Tibial nerve (tissue), 4 donors: ENCODE measurements at places on chromosomes 6 and 20.

GRCh38 chr6:44073612-44074438 is 53.4 kb downstream of the MRPL14 start:
- no peak for DNase-seq

DNA sequence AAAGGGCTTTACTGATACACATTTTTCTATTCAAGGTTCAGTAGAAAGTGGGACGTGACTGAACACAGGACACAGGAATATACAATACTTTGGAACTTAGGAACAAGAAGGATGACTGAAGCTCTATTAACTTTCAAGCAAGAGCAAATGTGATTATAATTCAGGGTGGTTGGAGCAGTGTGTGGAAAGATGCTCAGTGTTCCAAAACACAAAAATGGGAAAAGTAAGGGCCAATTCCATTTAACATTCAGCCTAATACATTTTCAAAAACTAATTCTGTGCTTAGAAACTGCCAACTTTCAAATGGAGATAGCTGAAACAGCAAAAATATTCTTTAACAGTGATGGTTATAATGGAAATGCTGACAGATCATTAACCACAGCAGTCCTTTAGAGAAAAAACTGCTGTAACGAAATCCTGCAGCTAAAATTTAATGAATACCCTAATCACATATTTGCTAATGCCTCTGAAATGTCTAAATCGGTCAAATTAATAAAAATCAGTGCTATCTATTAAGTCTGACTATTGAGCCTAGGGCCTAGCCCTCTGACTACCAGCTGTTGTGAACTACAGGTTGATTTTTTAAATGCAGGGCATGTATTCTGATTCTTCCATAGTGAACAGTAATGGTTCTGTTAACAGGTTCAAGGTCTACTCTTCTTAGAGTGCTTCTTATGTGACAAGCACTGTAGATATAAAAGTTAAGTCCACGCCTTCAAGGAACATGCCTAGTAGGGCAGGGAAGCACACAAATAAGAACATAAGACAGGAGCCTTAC is 45.9 kb downstream of the RARS2 start:
- no peak for DNase-seq

DNA sequence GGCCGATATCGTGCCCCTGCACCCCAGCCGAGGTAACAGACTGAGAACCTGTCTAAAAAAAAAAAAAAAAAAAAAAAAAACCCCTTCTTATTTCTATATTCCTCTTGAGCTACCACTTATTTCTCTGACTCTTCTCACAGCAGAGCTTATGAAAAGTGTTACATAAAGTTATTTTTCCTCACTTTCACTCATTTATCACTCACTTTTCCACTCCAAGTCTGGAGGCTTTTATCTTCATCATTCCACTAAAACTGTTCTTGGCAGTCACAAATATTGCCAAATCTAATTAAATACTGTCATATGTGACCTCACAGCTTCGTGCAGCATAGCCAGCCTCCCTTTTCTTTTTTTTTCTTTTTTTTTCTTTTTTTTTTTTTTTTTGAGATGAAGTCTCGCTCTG is 131.2 kb downstream of the KLHL32 start:
- DNase-seq: no peak

- no peak for DNase-seq
Measured at GRCh38 chr20:49641683-49642656, 71.7 kb downstream of the B4GALT5 start.

GRCh38 chr20:36483919-36484808 is 57.2 kb upstream of the MYL9 start:
- DNase-seq: no peak

- no peak for DNase-seq
Measured at GRCh38 chr6:142918339-142919042, 26.5 kb downstream of the HIVEP2 start.

DNA sequence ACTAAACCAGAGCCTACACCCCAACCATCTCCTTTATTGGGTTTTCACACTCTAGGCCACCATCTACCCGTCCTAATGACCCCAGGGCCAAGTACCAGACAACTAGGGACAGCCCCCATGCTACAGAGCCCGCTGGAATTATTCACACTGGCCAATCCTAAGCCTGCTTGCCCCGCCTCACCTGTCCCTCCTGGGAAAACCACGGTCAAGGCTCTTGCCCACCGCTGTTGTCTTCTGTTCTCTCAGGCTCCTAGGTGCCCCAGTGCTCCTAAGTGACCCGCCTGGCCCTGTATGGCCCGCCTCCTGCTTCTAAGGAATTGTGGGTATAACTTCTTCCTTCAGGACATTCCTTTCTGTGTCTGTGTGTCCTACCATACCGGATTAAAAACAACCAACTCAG is 453.4 kb downstream of the CD83 start:
- DNase-seq: no peak

DNA sequence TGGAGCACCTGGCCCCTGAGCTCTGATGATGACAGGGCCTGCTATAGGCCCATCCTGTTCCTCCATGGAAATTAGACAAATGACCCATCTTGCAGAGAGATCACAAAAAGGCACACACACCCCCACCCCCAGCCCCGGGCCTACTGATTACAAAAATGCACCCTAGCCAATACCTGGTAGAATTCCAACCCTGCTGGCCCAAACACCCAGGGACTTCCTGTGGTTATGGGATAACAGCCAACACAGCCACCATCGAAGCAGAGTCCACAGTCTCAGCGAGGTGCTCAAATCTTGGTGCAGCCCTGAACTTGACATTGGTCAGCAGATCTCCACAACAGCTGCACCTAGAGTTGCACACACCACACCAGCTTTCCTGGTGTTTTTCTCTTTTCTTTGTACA is 17.0 kb downstream of the NCR2 start:
- DNase-seq: no peak

GRCh38 chr6:44135173-44135758 is 7.9 kb downstream of the TMEM63B start:
- DNase-seq: no peak

DNA sequence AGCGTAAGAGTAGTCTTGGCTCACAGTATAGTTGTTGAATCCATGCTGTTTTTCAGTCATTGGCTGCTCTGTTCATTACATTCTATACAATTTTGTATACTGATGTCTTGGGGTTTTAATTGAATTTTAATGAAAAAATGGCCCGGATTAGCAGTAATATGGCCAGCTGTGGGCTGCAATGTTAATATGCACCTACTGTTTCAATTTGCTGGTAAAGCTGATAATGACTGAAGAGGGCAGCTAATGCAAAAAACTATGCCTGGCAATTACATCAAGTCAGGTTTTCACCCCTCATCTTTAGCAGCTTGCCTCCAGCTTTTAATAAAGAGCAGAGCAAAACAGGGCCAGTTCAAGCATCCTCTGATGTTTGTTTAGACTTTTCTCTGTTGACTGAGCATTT is 394.5 kb downstream of the PLCB1 start:
- DNase-seq: no peak

DNA sequence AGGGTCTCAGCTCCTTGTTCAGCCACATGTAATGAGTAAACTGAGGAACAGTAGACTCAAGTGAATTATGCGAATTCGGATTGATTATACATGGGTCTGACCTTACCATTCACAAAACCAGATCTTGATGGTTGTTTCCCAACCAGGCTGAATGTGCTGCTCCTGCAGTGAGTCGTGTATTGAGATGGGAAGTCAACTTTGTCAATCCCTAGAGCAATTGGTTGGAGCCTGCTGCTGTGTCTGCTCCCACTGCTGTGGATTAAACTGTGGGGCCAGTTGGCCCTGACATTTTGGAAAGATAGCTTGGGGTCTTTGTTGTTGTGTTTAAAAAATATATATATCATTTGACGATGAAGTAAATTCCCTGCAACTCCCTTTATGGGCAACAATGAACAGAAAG is 23.9 kb downstream of the FAM50B start:
- DNase-seq: no peak

GRCh38 chr6:12504325-12504966 is 212.1 kb upstream of the PHACTR1 start:
- no peak for DNase-seq

DNA sequence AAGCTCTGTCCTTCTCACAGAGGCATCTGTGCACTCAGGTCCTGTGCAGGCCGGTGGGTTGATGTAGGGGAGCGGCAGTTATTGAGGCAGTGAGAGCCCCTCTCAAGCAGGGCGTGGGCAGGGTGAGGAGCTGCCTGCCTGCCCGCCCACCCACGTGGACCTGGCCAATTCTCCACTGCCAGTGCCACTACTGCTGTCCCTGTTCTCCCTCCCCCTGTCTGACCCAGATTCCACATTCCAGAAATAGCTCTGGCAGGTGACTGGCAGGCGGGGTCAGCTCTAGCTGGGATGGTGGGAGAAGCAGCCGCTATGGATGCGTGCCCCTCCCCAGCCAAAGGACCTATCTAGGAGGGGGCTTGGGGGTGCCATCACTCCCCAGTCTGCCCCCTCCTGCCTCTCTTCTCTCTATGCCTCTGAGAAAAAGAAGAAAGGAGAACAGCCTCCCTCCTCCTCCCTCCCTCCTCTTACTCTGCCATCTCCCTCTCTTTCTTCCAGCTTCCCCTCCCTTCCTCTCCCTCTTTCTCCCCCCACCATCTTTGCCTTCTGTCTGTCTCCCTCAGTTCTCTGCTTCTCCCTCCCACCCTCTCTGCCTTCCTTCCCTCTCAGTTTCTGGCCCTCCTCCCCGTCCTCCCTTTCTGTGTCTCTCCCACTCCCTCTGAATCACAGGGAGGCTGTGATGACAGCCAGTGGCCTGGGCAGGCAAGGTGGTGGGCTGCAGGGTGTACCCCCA is 86.5 kb upstream of the MYL9 start:
- no peak for DNase-seq

DNA sequence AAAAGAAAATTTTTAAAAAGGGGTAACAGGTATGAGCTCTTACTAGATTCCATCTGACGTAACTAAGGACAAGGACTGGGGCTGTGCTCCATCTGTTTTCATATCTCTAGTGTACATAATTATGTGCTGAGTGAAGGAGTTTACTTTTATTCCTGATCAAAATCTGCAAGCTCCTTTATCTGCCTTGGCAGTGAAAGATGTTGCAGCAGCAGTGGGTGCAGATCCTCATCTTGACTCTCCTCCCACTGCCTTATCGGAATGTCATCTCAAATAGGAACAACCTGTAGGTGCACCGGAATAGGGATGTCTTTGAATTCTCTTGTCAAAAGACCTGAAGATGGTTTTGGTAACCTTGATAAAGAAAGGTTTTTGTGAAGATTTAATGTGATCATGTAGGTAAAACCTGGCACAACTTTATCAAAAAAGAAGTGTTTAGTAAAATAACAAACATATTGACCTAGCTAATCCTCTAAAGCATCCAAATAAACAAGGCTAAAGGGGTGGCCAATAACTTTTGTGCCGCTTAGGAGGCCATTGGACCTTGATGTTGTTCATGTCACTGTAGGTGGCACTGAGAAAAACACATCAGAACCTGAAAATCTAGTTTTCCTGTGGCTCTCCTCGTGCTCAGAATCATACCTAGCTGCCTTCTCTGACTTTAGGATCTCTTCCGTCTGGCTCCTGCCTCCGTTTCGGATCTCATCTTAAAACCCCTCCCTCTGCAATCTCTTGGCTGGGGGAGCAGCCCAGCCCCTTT is 19.0 kb upstream of the SLC16A10 start:
- DNase-seq: no peak

- no peak for DNase-seq
Measured at GRCh38 chr6:3321042-3321441, 62.3 kb downstream of the PSMG4 start.

DNA sequence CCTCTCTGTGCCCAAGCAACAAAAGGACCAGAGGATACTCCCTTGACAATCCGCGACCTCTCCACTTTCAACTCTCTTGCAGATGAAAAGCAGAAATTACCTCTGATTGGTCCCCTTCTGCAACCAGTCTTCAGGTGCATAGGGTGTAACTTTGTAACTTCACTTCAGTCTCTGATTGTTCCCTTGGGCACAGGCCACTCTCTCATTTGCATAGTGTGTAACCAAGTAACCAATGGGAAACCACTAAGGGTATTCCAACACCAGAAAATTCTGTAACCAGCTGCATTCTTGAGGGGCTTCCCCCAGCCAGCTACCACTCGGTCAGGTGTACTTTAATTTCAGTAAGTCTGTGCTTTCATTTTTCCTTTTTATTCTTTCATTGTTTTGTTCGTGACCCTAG is 4.4 kb upstream of the RAET1L start:
- DNase-seq: no peak

GRCh38 chr20:63860325-63861051 is 810 bp upstream of the ABHD16B start:
- DNase-seq: no peak

GRCh38 chr6:112936504-112936903 is 589.4 kb downstream of the RFPL4B start:
- DNase-seq: no peak

DNA sequence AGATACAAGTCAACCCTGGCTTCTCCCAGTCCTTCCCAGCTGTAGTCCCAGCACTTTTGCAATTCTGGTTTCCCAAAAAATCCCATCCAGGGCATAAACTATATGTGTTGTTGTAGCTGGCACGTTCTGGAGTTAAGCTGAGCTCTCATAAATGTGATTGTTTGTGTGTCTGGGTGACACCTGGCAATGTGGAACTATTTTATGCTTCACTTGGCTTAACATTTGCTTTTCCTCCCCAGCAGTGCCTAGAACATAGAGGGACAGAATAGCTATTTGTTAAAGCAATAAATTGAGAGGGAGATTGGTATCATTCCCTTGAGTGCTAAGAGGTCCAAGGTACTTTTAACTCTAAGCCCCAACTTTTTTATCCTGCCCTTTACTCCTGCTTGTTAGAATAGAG is 575.9 kb upstream of the NOX3 start:
- no peak for DNase-seq

- DNase-seq: no peak
Measured at GRCh38 chr6:53042112-53042511, 23.1 kb upstream of the FBXO9 start.

GRCh38 chr6:152587473-152587872 is 49.7 kb downstream of the SYNE1 start:
- no peak for DNase-seq

GRCh38 chr6:148943451-148943850 is 196.6 kb downstream of the UST start:
- DNase-seq: no peak

- DNase-seq: no peak
Measured at GRCh38 chr6:128422871-128423270, 97.5 kb downstream of the PTPRK start.

DNA sequence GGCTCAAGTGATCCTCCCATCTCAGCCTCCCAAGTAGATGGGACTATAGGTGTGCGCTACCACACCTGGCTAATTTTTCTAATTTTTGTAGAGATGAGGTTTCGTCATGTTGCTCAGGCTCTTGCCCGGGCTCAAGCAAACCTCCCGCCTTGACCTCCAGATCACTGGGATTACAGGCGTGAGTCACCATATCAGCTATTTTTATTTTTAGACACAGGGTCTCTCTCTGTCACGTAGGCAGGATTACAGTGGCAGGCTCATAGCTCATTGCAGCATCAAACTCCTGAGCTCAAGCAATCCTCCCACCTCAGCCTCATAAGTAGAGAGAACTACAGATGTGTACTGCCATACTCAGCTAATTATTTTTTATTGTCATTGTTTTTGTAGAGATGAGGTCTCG is 41.7 kb downstream of the SLC23A2 start:
- DNase-seq: no peak

GRCh38 chr6:132750455-132751248 is 7.1 kb downstream of the VNN2 start:
- DNase-seq: no peak

GRCh38 chr20:6530254-6530653 is 237.2 kb upstream of the BMP2 start:
- no peak for DNase-seq
